ENCODE measurements at places on chromosomes 12 and 14.
A peak's percentile ranks its signal among the peaks of the same experiment; 100 is the strongest.

- DNase-seq, result no peak
Observed at GRCh38 chr12:67968321-67968720, 20.9 kb upstream of the IFNG-AS1 start.

- no peak for DNase-seq
Observed at GRCh38 chr12:69321351-69321750, 26.8 kb upstream of the LYZ start.

DNA sequence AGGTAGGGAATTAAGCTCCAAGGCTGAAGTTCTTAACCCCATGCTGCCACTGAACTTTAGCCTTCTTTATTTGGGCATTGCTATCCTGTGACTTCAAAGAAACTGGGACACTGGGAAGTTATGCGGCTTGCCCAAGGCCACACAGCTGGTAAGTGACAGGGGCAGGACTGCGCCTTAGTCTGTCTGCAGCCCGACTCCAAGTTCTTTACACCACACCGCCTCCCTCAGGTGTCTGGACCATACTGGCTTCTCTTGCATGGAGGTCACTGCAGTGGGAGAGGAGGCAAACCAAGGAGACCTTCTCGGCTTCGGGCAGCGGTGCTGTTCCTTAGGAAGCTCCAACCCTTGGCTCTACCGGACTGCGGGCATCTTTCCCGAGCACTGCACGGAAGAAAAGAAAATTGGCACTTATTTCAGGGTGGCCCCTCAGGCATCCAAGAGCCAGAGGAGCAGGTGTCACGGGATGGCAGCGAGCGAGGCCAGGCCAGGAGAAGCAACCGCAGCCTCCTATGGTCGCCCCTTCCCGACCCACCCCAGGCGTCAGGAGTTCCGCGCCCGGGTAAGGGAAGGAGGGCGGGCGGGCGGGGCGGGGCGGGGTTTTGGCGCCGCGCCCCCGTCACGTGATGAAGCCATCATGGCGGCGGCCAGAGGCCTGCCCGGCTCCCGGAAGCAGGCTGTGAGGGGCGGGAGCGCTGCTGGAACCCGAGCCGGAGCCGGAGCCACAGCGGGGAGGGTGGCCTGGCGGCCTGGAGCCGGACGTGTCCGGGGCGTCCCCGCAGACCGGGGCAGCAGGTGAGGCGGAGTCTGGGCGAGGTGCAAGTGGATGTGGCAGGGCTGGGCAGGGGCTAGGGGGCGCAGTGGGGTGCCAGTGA is 16.4 kb upstream of the ESPL1 start:
- peak; percentile 93 for DNase-seq

GRCh38 chr12:96257550-96258103 is 63.5 kb downstream of the ELK3 start:
- no peak for DNase-seq

DNA sequence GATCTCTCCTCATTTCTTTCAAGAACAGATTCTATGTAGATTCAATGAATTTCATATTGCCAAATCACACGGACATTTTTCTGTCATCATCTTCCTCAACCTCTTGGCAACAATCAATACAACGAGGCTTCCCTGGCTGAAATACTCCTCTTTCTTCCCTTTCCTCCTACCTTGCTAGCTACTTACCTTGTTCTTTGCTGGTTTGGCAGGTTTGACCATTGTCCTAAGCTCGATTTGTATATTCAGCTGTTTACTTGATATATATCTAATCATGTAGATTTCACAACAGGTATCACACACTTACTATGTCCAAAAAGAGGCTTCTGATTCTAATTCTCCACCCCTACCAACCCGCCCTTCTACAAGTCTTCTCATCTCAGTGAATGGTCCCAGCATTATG is 23.6 kb downstream of the NDUFA12 start:
- DNase-seq, result no peak

All from GM10248 (cell line).